ENCODE measurements at places on chromosomes 16 and 17. TPM values are rescaled to one million over a fixed set of nuclear protein-coding genes. Genes with fewer than 3 reads are reported as not detected.

NPIPB6 gene
- 1.7 TPM for total RNA-seq

DNA sequence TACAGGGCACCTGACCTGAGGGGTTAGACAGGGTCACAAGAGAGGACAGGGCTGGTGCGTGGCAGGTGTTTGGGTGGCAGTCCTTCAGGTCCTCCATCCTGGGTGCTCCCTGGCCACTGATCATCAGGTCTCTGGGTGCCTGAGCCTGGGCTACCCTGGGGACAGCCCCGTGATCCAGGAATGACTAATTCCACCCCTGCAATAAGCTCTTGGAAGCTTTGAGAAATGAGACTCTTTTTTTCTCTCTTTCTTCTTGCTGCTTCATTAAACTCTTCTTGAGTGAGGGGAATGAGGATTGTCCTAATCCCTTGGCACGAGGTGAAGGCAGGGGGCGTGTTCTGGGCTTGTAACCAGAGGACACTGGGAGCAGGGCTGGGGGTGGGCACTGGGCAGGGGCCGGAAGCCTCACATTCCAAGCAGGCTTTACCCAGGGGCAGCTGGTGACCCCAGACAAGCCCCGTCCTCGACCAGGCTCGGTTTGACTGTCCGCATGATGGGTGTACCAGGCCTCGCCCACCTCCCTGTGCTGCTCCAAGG is 21.4 kb upstream of the SPNS2 start:
- no peaks in the 10 kb centered on the region for H3K27me3 ChIP-seq
- no peak overlapping the region for H3K27ac ChIP-seq
- H3K4me3 ChIP-seq = no peak overlapping the region
- H3K36me3 ChIP-seq = no peaks in the 10 kb centered on the region
- no peak for DNase-seq
- no peaks in the 10 kb centered on the region for H3K4me1 ChIP-seq

DNA sequence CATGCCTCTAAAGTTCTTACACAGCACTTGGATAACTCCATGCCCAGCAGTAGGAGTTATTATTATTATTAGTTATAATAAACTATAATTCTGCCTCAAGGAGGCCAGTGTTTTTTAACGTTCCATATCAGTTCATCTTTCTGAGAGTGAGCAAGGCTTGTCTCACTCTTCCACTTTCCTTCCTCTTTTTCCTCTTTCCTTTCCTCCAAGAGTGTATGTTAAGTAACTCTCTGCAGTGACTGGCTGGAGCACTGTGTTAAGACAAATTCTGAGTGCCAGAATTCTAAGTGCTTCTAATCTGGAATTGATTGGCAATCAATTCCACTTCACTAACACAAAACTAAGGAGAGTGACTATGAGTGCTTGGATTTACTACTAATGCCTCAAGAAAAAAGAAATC is 16.4 kb downstream of the CLEC19A start:
- H3K4me1 ChIP-seq = no peaks in the 10 kb centered on the region
- H3K27ac ChIP-seq = no peak overlapping the region
- H3K27me3 ChIP-seq = no peaks in the 10 kb centered on the region
- no peaks in the 10 kb centered on the region for H3K36me3 ChIP-seq

DNA sequence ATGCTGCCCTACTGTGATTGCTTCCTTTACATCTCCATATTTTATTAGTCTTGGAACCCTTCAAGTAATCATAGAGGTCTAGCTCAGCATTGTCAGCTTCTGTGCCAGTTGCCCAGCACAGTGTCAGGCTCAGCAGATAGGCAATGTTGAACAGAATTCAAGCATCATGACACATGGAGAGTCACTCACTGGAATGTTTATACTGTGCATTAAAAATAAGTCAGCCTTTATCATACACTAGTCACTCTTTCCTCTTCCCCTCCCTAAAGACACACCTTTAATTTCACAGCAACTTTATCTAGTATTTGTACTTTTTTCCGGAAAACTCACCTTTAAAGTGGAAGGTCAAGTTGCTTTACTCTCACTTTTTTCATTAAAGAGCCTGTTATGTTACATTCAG is 253.8 kb upstream of the CDH11 start:
- no peaks in the 10 kb centered on the region for H3K27me3 ChIP-seq
- no peak overlapping the region for H3K4me3 ChIP-seq
- H3K4me1 ChIP-seq = no peaks in the 10 kb centered on the region

ADAD2 gene
- total RNA-seq = not detected

DNA sequence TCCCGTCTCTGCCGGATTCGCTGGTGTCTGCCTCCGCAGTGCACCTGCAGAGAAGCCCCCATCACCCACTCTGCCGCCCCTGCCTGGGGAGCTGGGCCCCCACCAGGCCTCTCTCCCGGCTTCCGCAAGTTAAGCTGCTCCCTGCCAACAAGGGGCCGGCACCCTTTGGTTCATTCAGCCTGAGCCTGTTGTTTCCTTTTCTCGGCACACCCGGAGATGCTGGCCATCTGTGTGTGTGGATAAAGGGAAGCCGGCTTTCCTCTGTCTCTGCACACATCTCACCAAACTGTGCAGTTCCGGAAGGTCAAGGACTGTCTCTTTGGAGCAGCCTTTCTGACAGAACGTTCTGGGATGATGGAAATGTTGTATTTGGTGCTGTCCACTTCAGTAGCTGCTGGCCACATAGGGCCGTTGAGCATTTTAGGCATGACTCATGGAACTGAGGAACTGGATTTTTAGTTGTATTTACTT is 6.8 kb downstream of the MAPK8IP3 start:
- no peak overlapping the region for H3K4me3 ChIP-seq
- H3K27ac ChIP-seq = no peak overlapping the region
- no peaks in the 10 kb centered on the region for H3K36me3 ChIP-seq

G6PC1 gene
- not detected for total RNA-seq

- no peak overlapping the region for H3K27ac ChIP-seq
- H3K4me1 ChIP-seq = no peaks in the 10 kb centered on the region
- DNase-seq = no peak
- H3K27me3 ChIP-seq = no peaks in the 10 kb centered on the region
- H3K36me3 ChIP-seq = no peaks in the 10 kb centered on the region
- no peak overlapping the region for H3K4me3 ChIP-seq
Measured at GRCh38 chr17:74578979-74579378, 11.7 kb upstream of the CD300H start.

TRPV3 gene
- 0.11 TPM for total RNA-seq

FNDC8 gene
- total RNA-seq = not detected

CRYM gene
- not detected for total RNA-seq

DNA sequence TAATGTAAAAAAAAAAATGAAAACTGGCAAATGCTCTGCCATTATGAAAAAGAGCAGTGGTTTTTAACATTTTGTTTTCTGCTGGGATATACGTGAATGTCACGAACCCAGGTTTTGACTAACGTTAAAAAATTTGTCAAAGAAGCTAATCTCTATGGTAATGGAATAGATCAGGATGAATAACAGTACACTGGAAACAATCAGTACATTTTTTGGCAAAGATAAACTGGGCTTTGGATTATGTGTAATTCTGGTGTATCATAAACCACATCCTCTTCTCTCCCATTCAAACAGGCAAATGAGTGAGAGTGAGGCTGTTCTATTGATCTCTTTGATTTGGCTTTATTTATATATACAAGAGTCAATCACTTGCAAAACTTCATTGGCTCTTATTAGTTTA is 207.0 kb upstream of the IRX3 start:
- no peak overlapping the region for H3K27ac ChIP-seq
- no peaks in the 10 kb centered on the region for H3K36me3 ChIP-seq
- no peaks in the 10 kb centered on the region for H3K27me3 ChIP-seq
- H3K4me3 ChIP-seq = no peak overlapping the region
- peaks cover 3% of the 10 kb centered on the region for H3K4me1 ChIP-seq

DNA sequence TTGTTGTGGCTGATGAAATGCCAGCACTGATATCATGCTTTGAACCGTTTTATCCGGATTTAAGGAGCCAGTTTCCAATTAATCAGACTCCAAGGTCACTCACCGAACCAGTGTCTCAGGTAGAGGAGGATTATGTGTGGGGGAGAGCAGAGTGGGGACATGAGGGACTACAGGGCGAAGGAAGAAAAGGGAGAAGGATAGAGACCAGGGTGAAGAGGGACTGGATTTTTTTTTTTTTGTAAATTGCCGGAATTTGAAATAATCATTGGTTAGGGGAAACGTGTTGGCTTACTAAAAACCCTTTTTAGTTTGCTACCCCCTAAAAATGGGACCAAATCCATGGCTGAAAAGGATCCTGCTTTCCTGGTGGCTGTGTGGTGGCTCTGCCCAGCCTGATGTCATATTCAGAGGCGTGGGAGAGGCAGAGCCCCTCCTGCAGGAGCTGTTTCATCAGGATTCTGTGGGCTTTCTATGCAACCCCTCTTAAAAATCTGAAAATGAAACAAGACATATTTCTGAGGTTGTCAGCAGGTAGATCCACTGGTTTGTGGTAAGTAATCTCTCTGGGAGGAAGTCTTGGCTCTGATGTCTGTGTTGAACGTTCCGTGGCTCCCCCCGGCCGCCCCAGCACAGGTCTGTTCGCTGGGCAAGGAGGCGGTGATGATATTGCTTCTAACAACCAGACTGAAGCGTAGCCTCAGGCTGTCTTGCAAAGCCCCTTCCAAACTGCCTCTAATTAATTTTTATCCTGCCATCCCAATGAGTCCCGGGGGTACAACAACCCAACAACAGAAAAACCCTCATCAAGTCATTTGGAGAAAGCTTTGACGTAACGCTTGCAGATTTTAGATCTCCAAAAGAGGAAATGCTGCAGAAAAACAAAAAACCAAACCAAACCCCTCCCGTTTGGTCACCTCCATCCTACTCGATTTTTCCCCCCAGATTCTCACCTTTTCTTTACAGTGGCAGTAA is 143.0 kb upstream of the ZFHX3 start:
- no peaks in the 10 kb centered on the region for H3K4me1 ChIP-seq
- no peak overlapping the region for H3K27ac ChIP-seq
- H3K4me3 ChIP-seq = no peak overlapping the region
- DNase-seq = no peak
- H3K36me3 ChIP-seq = no peaks in the 10 kb centered on the region
- no peaks in the 10 kb centered on the region for H3K27me3 ChIP-seq

VAT1L gene
- total RNA-seq = 12.6 TPM

NUBP2 gene
- total RNA-seq = 182 TPM

Measured in ascending aorta (tissue), 2 donors.